Inflammatory macrophage (primary cell): ENCODE measurements at places on chromosomes 12 and 14.

GRCh38 chr12:124509300-124509675 lies 58.1 kb downstream of the NCOR2 start:
- DNase-seq: no peak

GRCh38 chr14:92958373-92959188 lies 35.6 kb downstream of the CHGA start:
- no peak for DNase-seq

GRCh38 chr14:82528016-82528415 lies 994.4 kb upstream of the SEL1L start:
- DNase-seq: no peak

- DNase-seq: no peak
These were observed 13.9 kb upstream of the NR4A1 start for GRCh38 chr12:52037248-52037861.

DNA sequence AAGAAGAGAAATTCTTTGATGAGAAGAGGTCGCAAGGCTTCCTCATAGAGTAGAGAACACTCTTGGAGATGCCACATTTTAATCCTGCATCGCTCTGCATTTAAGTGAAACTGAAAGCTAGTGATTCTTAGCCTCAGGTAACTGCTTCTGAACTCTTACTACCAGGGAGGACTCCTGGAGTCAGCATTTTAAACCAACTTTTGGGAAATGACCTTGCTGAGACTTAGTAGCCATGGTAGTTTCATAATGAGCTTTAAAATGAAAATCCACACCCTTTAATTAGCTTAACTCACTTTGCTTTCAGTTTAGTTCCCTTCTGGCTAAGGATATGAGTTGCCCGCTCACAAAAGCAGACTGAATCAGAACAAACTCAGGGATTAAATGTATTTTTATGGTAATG lies 80.3 kb downstream of the SYNE2 start:
- DNase-seq: no peak

DNA sequence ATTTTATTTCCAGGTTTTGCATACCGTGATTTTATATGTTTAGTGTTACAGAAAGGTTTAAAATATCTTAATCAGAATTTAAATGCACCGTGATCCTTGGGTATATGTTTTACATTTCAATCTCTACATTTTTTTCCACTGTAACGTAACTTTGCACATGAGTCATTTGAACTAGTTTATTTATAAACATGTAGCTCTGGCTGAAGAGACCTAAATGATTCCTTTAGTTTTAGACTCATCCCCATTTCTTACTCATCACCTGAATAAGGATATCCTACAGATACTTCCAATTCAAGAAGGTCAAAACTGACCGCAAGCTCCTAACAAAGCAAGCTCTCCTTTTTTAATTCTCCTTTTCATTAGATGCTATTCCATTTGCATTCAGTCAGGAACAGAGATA lies 42.7 kb upstream of the SLC6A15 start:
- DNase-seq: no peak

- DNase-seq: no peak
These were observed 27.3 kb downstream of the FRS2 start for GRCh38 chr12:69497308-69498026.

DNA sequence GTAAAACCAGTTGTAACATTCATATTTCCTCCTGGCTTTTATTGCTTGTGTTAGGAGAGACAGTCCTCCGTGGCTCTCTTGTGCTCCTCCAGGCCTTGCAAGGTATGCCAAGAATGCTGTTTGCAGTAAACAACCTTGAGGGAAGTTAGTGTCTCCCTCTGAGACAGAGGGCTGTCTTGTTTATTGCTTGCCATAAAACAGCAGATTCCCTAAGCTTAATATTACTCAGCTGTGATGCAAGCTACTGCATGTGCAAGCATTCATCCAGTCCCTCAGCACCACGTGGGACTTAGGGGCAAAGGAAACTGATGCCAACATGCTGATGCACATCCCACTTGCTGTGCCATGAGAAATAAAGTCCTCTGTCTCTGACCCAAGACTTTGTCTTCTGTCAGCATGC lies 6.6 kb downstream of the POMT2 start:
- peak; percentile 59 for DNase-seq

DNA sequence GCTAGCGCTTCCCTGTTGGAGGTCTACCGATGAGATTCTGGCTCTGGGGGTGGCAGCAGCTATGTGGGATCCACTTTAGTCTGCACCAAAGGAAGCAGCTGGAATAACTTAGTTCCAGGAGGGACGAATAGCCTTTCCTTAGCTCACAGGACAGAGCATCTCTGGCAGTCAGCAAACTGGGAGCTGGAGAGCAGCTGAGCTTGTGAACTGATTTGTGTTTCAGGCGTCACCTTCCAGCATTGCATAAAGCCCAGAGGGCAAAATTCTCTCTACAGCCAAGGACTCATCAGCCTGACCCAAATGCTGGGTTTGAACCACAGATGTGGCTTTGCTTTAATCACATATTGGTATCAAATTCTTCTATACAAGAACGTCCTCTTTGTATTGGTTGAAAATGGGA lies 81.9 kb upstream of the PELI2 start:
- no peak for DNase-seq

DNA sequence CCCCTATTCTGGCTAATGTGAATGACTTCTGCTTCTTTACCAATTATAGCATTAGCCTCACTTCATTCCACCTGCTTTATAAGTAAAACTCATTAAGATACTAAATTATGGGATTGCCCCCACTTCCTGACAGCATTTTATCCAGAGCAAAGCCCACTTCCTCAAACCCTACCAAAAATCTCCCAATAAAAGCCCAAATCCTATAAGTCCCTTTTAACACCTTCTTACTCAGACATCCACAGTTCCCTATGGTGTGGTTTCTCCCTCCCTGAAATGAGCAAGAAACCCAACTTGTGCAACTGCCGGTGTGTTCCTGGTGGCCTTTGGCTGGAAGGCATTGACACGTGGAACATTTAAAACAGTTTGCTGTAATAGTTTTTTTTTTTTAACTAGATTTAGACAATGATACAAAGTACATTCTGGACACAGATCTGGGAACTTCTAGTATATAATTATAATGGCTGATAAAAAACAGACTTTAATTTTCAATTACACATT lies 53.1 kb downstream of the BRMS1L start:
- peak; percentile 54 for DNase-seq

- DNase-seq: no peak
These were observed 678 bp downstream of the TRMT61A start for GRCh38 chr14:103529383-103530365.

DNA sequence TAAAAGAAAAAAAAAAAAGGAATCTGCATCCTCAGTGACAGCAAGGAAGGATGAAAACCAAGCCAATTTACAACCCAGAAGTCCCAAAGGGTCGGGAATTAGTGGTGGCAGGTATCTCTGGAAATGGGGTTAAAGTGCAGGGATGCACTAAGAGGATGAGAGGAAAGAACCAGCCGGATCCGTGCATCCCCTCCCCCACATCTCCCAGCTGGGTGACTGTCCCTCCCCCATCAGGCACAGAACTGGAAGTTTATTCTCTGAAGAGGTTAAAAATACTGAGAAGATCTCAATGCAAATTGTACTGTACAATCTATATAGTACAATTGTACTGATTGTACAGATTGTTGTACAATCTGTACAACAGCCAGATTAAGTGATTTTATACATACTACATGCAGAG lies 15.4 kb downstream of the CLMN start:
- DNase-seq: no peak

GRCh38 chr12:29578070-29578469 lies 80.6 kb upstream of the OVCH1 start:
- DNase-seq: no peak

DNA sequence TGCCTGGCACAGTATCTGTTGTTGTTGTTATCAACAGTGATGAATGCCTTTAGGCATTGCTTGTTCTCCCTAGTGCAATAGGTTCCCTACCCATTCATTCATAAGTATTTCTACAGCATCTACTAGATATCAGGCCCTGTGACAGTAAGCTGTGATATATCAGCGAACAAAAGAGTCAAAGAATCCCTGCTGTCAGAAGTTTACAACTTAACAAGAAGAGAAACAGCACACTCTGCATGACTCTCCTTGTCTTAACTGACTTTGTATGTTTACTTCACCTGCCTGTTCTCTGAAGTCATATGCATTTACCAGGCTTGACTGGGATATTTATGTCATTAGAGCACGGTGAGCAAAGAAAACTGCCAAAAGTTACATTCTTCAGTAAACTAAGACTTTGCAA lies 452.2 kb upstream of the RPL10L start:
- no peak for DNase-seq

- no peak for DNase-seq
These were observed 116.4 kb downstream of the NTF3 start for GRCh38 chr12:5548152-5548943.

DNA sequence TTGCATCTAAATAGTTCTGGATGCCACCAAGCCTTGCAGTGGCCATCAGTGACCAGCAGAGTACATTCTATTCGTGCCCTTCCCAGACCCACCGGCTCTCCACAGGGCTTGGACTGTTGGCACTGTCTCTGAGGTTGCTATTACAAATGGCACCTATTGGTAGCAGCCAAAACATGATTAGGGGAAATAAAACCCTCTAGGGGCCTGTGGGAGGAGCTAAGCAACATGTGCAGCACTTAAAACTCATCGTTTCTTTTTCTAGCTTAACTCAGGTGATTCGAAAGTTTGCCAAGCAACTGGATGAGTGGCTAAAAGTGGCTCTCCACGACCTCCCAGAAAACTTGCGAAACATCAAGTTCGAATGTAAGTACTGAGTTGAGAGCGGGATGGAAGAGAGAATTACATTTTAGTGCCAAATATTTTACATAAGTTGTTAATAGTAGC lies 65.4 kb upstream of the RIC8B start:
- no peak for DNase-seq

- DNase-seq: no peak
These were observed 68.9 kb upstream of the SAV1 start for GRCh38 chr14:50736932-50737419.

DNA sequence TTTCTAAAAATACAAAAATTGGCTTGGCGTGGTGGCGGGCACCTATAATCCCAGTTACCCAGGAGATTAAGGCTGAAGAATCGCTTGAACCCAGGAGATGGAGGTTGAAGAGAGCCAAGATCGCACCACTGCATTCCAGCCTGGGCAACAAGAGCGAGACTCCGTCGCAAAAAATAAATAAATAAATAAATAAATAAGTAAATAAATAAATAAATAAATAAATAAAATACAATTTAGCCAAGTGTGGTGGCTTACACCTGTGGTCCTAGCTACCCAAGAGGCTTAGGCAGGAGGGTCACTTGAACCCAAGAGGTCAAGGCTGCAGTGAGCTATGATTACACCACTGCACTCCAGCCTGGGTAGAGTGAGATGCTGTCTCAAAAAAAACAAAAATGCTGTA lies 26.5 kb upstream of the SPTSSA start:
- DNase-seq: no peak

DNA sequence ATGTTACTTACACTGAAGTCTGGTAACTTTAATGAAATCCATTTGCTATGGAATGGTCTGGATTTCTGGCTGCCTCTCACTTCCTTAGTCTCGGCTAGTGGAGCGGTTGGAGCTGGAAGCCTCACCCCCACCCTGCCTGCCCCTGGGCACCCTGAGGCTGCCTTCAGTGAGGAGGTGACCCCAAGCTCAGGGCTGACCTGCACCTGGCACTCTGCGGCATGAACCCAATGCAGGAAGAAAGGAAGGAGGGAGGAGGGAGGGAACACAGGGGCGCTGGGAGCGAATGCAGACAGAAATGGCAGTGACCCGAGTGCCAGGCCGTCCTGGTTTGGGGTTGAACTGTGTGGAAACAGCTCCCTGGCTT lies 353.1 kb downstream of the TMEM121 start:
- DNase-seq: no peak
